ENCODE measurements at places on chromosomes 16 and 17.

- DNase-seq = no peak
These were observed 4.0 kb downstream of the GLOD4 start for GRCh38 chr17:778096-778495.

GRCh38 chr16:68116256-68116867 is 31.2 kb downstream of the NFATC3 start:
- DNase-seq = peak; percentile 13

DNA sequence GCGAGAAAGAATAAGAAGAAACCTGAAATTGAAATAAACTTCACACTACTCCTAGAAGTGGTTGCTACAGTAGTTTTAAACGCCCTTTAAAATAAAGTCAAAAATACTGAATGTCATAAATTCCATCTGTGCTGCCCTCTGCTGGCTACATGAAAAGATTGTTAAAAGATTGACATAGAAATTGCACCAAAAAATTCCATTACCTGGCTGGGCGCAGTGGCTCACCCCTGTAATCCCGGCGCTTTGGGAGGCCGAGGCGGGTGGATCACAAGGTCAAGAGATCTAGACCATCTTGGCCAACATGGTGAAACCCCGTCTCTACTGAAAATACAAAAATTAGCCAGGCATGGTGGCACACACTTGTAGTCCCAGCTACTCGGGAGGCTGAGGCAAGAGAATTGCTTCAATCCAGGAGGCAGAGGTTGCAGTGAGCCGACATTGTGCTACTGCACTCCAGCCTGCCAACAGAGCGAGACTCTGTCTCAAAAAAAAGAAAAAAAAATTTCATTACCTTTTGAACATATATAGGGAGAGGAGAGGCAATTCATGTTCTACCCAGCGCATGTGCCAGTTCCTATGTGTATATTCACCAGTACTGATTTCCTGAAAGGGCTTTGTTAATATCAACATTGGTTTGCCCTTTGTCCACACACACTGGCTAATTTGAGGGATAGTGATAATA is 36.5 kb downstream of the CYTH1 start:
- no peak for DNase-seq

- DNase-seq = peak; percentile 12
These were observed 87.7 kb downstream of the C16orf95 start for GRCh38 chr16:87229230-87230188.

- no peak for DNase-seq
These were observed 1.8 kb upstream of the HNF1B start for GRCh38 chr17:37746617-37747016.
